ENCODE measurements at places on chromosomes 7 and 10.

DNA sequence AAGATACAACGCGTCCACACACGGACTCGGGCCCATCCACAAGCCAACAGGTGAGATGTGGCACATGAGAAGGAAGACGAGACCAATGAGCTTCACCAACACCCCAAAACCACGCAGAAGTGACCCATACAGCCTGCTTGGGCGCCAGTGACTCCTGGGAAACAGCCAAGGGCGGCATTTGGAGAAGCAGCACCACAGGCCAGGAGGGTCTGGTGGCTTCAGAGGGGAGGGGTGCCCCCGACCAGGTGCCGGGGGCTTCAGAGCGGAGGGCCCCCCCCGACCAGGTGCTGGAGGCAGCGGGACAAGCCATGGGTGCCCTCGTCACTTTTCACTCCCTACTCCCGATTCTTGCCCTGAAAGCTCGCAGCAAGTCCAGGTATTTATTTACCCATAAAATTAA lies 140.1 kb downstream of the DIP2C start:
- DNase-seq = no peak

DNA sequence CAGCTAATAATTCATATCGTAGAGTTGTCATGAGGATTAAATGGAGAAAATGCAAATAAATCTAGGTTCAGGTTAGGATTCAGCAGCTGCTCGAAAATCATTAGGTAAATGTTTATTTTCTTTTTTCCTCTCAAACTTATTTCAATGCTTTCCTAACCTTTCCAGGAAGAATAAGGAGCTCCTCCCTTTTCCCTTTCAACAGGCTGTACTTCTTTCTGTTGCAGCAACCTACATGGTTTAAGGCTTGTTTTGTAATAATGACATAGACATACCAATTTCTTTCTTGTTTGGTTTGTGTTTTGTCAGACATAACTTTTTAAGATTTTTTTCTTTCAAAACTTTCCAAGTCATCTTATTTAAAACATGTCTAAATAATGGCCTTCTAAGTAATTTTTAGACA lies 18.2 kb downstream of the GPR141 start:
- no peak for DNase-seq

- no peak for DNase-seq
Observed at GRCh38 chr10:74875966-74876365, 49.6 kb downstream of the KAT6B start.

DNA sequence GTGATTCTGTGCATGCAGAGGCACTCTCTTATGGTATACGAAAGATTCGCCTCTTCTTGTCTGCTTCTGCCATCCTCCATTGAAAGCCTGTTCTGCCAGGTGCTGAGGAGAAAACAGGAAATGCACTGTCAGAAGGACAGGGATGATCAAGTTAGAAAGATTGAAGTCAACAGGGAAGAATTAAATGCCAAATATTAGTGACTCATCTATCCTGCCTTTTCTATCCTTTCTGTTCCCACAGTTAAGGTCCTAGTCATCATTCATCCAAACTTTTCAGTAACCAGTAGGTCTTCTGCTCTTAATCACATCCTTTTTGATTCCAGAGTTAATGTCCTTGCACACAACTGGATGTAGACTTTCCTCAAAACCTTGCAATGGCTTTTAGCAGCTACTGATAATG lies 4.8 kb upstream of the ZNF783 start:
- DNase-seq = no peak

- DNase-seq = no peak
Observed at GRCh38 chr10:103556383-103557007, 63.0 kb downstream of the NEURL1 start.

GRCh38 chr7:87359366-87359765 lies 13.9 kb downstream of the CROT start:
- no peak for DNase-seq

- DNase-seq = no peak
Observed at GRCh38 chr10:88207121-88207546, 343.7 kb downstream of the PTEN start.

DNA sequence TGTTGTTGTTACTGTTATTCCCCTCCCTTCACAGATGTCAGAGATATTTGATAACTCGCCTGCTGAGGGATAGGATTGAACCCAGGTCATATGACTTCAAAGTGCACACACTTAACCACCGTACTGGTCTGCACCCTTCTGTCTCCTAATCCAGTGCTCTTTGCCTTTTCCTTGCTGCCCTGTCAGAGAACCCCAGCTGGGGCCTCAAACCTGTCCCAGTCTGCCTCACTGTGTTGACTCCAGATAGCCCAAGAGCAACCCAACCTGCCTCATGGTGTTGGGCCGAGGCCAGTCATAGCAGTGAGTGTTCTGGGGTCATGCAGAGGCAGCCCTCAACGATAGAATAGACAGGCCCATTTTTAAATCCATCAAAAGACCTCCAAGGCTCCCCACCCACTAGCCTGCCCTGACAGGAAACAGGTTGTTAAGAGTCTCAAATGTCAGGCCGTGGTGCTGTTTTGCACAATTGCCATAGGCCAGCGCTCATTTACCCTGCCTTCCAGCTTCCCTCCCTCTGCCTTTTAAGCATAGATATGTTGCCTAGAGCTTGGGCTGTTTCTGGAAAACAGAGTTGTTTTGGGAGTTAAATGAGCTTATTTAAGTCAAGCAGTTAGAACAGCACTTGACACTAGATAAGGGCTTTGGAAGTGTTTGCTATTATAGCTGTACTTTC lies 37.0 kb upstream of the PDCD4 start:
- no peak for DNase-seq

DNA sequence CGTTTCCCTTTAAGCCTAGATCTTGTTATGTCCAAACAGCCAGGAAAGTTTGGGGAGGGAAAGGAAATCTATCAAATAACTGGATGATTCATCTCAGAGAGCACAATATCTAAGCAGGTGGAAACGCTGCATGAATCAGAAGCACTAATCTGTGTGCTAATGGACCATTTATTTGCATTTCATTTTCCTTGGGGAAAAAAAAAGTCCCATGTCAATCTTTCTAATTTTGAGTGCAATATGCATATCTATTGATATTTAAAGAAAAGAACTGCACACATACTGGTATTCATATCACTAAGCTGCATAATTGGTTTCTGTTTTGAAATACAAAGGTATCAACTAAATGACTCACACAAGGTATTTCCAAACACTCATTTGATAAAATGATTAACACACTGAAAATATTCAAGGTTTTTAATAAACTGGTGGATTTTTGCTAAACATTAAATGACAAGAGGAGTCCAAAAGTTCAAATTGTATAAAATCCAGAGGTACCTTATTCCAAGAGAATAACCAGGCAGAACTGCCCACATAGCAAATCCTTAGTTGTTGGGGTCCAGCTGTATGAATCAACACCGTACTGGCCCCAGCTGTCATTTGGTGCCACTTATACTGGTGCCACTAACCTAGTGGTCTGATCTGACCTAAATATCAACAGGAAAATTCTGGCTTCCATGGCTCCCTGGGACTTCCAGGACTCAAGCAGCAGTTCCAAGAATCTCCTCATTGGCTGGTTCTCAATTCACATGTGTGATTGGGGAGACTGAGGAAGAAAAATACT lies 122.2 kb upstream of the SP4 start:
- DNase-seq = no peak

DNA sequence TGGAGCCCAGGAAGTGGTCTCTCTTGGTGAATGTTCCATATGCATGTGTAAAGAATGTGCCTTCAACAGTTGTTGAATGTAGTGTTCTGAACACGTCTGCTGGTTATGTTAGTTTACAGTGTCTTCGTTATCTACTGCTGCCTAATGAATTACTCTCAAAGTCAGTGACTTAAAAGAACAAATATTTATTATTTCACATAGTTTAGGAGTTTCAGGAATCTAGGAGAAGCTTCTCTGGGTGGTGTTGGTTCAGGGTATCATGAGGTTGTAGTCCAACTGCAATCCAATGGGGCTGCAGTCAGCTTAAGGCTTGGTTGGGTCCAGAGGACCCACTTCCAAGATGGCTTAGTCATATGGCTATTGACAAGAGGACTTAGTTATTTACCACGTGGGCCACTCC lies 36.6 kb upstream of the IGFBP3 start:
- no peak for DNase-seq

DNA sequence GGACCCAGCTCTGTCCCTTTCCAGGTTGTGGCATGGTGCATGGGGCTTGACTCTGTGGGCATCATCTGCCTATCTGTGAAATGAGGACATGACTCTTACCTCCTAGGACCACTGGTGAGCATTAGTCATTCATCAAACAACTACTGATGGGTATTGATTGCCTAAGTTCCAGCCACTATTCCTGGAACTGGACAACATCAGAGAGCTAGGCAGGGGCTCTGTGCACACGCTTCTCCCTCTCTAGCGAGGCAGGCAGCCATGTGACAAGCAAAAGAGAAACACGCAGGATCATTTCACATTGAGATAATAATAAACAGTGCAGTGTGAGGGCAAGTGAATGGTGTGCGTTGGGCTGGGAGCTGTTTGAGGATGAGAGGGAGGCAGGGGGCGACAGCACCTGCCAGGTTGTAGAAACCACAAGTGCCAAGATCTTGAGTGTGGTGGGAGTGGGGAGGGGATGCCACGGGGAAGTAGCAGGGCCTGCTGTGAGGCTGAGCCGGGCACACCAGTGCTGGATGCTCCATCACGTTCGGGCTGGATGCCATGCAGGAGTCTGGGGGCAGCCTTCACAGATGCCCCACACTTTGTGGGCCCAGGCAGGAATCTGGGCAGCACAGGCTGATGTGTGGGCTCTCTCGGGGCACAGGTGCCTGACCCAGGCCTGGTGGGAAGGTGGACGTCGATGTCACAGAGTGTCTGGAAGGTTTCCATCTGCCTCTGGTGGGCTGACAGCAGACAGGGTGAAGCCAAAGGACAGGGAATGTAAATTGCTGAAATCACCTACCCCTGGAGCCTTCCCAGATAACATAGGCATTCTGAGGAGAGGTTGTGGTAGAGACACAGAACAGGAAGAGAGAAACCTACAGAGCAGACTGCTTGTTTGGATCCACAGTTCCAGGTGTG lies 405.5 kb downstream of the RPS24 start:
- no peak for DNase-seq

DNA sequence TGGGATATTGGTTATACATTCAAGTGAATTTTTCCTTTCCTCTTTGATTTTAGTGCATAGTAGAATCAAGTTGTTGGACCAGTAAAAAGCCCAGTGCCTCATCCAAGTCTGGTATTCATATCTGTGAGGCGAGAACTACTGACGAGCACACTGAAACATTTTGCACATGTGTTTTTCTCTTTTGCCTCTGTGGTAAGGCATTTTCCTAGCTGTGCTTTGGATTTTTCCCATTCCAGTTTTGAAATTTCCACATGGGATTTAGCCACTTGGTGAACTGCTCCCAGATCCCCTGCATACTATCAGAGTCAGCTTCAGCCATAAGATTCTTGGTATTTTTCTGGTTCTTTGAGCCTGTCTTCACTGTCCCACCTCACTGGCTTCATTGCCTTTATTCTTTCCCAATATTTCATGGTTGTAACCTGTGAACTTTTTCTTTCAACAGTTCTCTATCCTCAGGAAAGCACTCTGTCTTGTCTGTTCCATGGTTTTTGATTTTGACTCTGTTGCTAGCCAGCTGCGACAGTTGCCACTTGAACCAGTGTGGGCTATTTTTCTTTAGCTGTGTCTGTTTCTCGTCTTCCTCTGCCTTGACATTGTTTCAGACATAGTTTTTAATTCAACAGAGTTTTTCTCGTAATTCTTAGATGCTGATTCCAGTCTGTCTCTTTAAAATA lies 239.0 kb downstream of the REEP3 start:
- no peak for DNase-seq

DNA sequence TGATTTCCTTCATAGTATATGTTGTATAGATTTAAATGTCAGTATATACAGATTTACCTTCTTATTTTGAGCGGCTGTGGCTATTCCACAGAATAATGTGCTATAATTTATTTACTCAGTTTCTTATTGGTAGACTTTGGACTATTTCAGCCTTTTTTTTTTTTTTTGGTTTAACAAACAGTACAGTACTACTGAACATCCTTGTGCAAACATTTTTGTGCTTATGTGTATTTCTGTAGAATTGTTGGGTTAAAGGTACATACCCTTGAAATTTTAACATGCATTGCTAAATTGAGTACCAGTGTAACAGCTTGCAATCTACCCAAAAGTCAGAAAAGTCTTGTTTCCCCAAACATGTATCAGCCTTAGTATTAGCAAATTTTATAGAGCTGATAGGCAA lies 68.8 kb downstream of the HHEX start:
- DNase-seq = no peak

GRCh38 chr10:131277278-131277677 lies 34.2 kb downstream of the TCERG1L start:
- no peak for DNase-seq

- DNase-seq = no peak
Observed at GRCh38 chr10:119725517-119725827, 378 bp upstream of the INPP5F start.
